ENCODE measurements at places on chromosomes 3 and 15.

DNA sequence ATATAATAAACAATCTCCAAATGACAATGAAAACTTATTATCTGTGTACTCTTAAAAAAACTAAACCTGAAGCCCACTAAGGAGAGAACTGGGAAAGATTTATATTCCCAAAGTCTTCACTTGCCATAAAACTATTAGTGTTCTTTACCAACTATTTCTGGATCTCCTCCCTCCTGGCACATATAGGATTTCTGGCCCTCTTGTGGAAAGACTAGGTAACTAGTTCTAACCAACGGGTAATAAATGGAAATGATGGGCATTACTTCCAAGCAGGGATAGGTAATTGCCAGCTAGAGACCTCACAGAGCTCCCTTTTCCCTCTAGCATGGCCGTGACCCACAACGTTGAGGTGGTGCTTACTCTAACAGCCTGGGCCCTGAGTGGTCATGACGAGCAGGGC is 110.1 kb downstream of the DNAH12 start:
- DNase-seq = peak; percentile 2

- DNase-seq = no peak
Observed at GRCh38 chr3:149703466-149703865, 45.6 kb upstream of the WWTR1 start.

DNA sequence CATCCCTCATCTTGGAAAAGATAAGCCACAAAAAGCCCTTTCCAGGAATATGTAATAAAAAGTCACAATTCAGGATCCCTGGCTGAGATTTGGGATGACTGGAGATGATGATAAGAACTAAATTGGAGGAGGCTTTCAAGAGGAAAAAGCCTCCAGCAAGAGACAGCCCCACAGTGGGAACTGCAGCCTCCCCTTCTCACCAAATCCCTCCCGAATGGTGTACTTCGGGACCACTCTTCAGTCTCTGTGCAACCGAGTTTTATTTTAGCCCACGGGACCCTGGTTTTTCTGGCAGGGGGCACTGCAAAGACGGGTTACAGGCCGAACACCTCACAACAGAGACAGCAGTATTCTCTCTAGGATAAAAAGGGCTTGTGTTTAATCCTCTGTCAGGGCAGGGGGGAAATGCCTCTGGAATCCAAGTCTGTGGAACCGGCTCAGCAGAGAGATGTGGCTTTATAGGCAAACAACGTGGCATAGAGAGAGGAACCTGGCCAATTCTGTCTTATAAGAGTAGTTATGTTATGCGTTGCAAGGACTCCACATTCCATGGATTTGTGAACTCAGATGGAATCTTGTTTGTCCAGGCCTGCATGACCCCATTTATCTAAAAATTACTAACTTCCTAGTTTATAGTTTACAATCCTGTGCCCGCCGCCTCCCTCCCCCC is 1.2 kb upstream of the LMCD1 start:
- DNase-seq = no peak

- DNase-seq = no peak
Observed at GRCh38 chr3:40504636-40505430, 1.0 kb upstream of the ZNF620 start.

GRCh38 chr3:66823009-66823397 is 175.1 kb upstream of the KBTBD8 start:
- no peak for DNase-seq

- no peak for DNase-seq
Observed at GRCh38 chr3:9940746-9941145, 7.1 kb downstream of the CRELD1 start.

GRCh38 chr15:85563731-85564130 is 183.3 kb downstream of the AKAP13 start:
- DNase-seq = no peak

- DNase-seq = no peak
Observed at GRCh38 chr15:33826201-33826600, 142.1 kb upstream of the CHRM5 start.

DNA sequence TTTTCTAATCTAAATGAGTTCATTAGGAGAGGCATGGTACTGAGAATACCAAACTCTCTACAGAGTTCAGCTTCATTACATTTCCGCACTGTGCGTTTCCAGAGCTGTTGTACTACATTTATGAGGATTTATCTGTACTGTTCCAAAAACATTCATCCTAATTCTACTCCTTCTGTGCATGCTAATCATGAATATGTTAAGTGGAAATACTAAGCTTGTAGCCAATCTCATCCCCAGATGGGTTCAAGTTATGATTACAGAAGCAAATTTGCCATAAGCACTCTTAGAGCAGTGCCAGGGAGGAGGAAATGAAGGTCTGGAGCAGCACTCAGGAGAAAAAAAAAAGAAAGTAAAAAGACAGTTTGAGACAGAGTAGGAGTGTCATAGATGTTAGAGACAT is 544.3 kb downstream of the GBE1 start:
- no peak for DNase-seq

DNA sequence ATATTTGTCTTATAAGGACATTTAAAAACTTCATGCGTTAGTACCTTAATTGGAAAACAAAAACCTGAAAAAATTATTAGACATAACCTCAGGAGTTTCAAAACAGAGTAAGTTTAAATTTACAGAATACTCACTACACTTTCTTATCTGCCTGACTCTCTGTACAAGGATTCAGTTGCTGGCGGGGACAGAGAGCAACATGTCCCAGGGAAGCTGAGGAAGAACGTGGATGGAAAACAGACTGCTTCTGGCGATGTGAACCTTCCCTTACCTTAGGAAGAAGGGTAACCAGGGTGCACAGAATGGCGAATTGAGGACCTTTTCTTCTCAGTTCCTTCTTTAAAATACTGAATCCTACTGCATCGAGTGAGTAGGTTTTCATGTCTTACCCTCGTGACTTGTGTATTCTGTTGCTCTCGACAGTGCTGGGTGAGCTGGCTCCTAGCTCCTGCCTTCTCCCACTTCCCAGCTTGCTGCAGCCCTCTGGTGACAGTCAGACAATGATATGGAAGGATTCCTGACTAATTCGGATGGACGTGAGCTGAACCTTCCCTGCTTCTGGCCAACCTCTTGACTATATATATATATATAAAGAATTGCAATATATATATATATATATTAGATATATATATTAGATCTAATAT is 178.2 kb downstream of the PDZRN3 start:
- no peak for DNase-seq

DNA sequence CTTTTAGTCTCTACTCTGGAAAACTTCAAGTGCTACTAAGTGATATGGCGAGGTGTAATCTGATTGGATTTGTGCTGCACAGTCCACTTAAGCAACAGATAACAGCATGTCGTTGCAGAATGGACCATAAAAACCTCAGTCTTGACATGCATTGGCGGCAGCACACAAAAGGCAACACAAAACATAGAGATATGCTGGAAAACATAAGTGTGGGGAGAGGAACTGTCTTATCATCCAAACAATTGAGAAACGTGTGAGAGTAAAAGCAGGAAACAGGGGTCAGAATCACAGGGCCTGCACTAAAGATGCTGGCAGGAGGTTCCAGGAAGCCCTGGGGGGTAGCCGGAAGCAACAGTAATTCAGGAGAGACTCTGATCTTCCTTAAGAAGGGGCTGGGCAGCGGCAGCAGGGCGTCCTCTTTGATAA is 82.1 kb downstream of the CGNL1 start:
- no peak for DNase-seq

DNA sequence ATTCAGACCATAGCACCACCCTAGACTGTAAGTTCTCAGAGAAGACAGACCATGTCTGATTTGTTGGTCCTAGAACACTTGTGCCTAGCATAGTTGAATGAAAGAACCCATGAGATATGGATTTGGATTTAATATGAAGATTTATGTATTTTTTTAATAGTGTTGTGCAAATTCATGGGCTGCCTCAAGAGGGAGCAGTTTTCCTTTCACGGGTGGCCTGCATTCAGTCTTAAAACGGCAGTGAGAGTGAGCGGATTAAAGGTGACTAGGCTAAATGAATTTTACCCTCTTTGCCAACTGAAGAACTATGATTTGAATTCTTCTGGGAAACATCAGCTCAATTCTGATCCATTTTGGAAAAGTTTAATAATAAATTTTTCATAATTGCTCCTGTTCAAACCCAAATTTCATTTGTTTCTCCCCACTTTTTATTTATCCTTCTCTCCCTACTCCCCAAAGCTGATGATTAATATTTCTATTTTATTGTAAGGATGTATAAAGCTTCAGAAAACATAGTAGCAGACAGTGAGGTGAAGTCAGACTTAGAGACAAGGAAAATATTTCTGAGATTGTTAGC is 67.3 kb downstream of the MORC1 start:
- peak; percentile 14 for DNase-seq

DNA sequence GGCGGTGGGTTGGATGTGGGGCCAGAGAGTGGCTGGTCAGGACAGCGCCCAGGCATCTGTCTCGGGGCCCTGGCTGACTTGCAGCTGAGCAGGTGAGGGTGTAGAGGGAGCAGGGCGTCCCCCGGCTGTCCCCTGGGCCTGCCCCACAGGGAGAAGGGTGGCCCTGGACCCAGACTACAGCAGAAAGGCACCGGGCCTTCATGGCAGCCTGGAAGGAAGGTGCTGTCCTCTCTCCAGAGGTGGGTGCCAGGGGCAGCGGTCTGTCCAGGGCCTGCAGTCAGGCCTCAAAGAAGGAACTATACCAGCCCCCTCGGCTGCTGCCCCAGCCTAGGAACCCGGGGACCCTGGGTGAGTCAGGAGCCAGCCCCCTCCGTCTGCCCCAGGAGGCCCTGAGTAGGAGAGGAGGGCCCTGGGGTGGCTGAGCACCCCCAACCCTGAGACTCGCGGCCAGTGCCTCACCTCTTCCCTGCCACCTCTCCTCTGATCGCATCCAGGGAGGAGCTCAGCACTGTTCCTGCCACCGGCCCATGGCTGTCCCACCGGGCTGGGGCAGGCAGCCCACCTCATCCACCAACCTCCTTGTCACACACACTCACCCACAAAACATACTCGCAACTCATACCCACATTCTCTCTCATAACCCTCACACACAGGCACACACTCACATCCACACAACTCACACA is 133.5 kb downstream of the FBLN2 start:
- DNase-seq = no peak

DNA sequence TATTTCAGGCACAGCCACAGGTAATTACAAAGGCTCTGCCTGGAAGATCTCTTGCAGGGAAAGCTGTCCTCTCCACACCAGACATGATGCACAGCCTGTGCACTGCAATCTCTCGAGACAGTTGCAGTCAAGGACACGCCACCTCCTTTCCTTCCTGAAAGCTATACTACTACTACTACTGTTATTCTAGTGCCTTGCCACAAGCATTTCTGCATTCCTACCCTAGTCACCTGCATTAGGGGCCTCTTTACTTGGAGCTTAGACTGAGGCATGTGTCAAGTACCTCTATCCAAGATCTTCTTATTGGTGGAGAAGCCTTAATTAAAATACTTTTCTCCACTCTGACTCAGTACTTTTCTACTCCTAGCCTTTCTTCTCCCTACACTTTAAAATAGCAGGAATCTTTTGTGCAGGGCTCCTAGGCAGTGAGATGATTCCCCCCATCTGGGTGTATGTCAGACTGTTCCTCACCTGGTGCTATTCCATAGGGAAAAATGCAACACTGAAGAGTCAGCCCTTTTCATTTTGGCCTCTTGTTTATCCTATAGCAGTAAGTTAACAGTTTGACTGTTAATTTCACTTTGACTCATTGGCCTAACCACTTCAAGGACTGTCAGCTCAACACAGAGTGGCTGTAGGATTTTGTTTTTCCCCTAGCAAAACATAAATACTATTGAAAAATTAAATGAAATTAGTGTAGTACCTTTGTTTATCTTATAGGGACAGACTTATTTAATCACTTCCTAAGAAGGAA is 78.9 kb downstream of the ESYT3 start:
- no peak for DNase-seq

GRCh38 chr3:156910022-156910421 is 83.9 kb downstream of the LEKR1 start:
- no peak for DNase-seq

DNA sequence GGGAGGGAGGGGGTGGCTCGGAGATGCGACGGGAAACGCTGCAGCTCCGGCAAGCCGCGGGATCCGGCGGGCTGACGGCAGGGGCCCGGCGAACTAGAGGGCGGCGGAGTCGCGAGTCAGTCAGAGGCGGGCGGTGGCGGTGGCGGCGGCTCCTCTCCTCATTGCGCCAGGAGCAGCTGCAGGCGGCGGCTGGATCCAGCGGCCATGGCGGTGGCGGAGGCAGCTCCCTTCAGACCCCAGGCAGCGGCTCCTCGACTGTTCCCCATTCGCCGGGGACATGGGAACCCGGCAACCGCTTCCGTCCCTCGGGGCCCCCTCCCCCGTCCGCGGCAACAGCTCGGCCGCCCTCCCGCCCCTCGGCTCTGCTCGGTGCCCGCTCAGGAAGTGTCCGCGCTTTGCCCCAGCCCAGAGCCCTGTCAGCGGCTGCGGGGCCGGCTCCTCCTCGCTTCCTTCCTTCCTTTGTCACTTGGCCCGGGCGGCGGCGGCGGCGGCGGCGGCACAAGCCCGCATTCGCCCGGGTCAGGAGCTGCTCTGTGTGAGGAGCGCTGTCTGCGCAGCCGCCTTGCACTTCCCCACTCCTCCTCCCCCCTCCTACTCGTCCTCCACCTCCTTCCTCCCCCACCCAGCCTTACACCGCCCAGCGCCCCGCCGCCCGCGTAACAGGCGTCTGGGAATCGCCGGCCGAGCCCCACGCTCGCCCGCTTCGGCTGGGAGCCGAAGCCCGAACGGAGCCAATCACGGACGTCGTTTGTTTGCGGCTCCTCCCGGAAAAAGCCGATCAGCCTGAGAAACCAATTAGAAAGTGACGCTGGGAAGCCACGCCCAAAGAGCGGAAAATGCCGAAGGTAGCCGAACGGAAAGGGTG is at the start of gene GSK3B:
GSK3B (minus strand) TSS at position 537 of the 865 bp plus-strand sequence. CDS start 1,013 bp downstream, outside the sequence.
- DNase-seq = peak; percentile 82

- no peak for DNase-seq
Observed at GRCh38 chr15:44340410-44340809, 51.9 kb downstream of the GOLM2 start.

DNA sequence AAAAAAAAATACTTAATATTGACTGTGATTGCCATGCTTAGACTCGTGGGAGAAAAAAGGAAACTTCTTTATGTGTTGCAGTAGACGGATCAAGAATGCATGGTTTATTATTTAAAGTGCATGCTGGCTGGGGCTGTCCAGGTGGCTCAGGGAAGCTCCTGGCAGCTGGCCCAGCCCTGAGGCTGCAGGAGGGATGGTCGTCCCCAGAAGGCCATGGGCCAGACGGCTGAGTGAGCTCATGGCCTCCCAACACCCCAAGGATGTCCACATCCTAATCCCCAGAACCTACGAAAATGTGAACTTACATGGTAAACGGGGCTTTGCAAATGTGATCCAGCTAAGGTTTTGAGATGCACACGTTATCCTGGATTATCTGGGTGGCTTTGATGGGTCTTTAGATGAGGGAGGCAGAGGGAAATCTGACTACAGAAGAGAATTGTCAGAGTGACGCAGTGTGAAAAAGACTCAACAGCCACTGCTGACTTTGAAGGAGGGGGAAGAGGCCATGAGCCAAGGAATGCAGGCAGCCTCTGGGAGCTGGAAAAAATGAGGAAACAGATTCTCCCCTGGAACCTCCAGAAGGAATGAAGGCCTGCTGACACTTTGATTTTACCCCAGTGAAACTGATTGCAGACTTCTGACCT is 29.8 kb downstream of the ADAMTS17 start:
- DNase-seq = no peak

- DNase-seq = peak; percentile 28
Observed at GRCh38 chr15:65286069-65286703, 497 bp downstream of the PARP16 start.

GRCh38 chr15:51678096-51678495 is 3.2 kb upstream of the SCG3 start:
- no peak for DNase-seq
